Stimulated activated CD4-positive, alpha-beta T cell treated with anti-CD3 and anti-CD28 coated beads, Interleukin-15, amount 100 ng/mL, for 24 hours (primary cell): ENCODE measurements at places on chromosomes 1 and 21.

GRCh38 chr21:14989359-14989758 is 75.4 kb downstream of the NRIP1 start:
- no peak for DNase-seq

DNA sequence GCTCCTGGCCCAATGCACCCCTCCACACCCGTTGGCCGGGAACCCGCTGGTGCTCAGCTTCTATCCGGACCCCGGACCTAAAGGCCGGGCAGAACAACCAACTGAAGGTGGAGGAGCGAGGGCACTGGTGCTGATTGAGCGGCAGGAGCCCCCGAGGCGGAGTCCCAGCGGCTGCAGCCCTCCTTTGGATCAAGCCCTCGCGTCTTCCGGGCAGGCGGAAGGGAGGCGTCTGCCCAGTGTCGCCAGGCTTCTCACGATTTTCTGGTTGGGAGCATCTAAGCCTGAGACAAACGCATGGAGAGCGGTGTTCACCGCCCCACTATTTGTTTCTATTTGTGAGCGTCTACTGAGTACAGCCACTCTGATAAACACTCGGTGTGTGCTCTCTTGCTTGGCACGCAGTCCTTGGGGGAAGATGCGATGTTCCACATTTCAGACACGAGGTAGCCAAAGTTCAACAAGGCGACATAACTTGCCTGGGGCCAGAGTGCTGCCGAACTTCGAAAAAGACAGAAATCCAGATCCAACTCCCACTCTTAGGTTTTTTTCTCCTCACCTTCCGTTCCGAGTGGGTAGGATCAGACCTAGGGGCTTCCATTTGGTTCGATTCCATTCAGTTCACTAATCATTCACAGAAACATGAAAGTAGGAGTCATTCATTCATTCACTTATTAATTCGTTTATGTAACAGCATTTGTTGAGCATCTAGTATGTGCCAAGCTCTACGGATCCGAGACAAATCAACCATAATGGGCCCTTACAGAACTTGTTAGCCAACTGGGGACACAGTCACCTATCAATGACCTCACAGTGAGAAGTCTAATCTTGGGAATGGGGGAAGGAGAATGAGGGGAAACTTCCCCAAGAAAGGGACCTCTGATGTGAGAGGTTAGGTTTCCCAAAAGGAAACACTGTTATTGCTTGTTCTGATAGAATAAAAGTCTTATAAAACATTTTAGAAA is 4.9 kb upstream of the DMRTA2 start:
- no peak for DNase-seq

- no peak for DNase-seq
These were observed 6.6 kb upstream of the ACTRT2 start for GRCh38 chr1:3014443-3015268.

DNA sequence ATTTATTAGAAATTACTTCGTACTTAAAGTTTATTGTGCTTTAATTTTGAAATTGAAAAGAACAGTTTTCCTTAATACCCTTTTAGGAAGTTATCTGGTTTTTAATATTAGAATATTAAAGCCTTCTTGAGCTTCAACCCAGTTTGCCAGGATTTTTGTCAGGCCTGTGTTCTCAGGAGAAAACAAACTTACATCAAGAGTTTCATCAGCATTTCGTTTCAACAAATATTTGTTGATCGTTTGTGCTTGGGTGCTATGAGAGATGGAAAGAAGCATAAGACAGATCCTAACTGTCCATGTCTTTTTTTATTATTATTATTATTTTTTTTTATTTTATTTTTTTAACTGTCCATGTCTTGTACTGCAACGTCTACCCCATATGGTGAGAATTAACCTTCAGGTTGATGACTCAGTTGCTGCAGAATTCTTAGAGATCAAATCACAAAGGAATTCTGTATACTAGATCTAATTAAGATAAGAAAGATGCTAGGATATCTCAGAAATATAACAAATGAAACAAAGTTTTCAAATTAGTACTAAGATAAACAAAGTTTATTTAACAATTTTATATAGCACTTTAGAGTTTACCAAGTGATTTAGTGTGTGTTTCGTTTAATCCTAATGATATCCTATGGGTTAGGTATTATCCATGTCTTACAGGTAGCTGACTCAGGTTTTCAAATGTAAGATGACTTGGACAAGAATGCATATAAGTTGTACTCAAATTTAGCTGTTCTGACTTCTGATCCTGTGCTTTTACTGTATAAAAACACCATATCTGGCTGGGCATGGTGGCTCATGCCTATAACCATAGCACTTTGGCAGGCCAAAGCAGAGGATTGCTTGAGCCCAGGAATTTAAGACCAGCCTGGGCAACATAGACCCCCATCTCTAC is 14.3 kb downstream of the FBXO28 start:
- DNase-seq, result no peak

- peak; percentile 86 for DNase-seq
These were observed 683 bp upstream of the EFNA4 start for GRCh38 chr1:155062702-155063411.

DNA sequence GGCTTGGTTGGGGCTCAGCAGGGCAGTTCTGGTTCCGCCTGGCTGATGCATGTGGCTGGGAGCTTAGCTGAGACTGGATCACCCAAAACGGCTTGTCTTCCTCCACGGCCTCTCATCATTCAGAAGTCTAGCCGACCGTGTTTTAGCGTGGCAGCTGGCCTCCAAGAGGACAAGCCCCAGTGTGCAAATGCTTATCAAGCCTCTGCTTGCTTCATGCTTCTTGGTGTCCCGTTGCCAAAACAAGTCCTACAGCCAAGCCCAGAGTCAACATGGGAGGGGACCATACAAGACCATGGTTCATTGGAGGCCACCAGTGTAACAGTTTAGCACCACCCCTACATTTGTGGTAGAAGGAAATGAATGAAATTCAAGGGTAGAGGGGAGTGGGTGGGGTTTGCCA is 10.5 kb upstream of the KDF1 start:
- no peak for DNase-seq

GRCh38 chr1:230509281-230509977 is 83.3 kb upstream of the PGBD5 start:
- no peak for DNase-seq

- DNase-seq, result no peak
These were observed 210.3 kb downstream of the ASTN1 start for GRCh38 chr1:176954242-176954641.

DNA sequence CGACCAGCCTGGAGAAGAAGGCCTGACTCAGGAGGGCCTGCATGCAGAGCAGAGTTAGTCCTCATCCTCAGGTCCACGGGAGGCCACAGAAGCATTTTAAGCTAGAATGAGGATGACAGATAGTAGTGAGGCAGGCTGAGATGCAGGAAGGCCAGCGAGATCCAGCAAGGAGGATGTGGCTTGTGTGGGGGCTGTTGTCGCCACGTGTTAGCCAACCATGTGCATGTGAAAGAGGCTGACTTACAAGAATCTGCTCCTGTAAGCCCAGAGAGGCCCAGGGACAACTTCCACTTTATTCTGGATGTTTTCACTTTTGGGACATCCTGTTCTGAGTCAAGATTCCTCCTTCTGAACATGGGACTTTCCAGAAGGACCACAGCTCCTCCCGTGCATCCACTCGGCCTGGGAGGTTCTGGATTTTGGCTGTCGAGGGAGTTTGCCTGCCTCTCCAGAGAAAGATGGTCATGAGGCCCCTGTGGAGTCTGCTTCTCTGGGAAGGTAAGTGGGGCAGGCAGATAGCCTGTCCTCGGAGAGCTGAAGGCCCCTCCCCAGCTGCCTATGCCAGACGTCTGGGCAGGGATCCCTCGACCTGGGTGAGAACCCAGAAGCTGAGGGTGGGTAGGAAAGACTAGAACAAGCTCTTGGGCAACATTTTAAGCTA is at the start of gene SLAMF8:
Gene SLAMF8, plus strand, starts transcription at position 433 of the 661 bp plus-strand sequence. Its CDS starts 26 bp downstream, at position 459.
- peak; percentile 65 for DNase-seq

DNA sequence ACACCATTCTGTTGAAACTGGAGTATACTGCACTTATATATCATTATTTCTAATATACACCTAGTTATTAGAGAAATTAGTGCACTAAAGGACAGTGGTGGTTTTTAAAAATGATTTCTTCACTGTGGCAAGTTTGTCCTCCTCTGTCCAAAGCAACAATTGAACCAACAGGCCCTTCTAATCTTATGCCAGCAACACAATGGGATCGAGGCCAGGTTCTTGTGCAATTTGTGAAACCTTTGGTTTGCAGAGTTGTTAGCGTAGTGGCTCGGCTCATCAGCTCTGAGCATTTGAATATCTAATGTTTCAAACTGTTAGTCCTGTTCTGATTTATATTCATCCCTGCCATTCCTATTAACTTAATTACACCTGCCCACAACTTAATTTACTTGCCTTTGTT is 9.9 kb upstream of the LRRC39 start:
- no peak for DNase-seq

- no peak for DNase-seq
These were observed 45.7 kb downstream of the PSMG1 start for GRCh38 chr21:39137248-39138178.

- no peak for DNase-seq
These were observed 39.8 kb downstream of the COL6A1 start for GRCh38 chr21:46021398-46021797.

DNA sequence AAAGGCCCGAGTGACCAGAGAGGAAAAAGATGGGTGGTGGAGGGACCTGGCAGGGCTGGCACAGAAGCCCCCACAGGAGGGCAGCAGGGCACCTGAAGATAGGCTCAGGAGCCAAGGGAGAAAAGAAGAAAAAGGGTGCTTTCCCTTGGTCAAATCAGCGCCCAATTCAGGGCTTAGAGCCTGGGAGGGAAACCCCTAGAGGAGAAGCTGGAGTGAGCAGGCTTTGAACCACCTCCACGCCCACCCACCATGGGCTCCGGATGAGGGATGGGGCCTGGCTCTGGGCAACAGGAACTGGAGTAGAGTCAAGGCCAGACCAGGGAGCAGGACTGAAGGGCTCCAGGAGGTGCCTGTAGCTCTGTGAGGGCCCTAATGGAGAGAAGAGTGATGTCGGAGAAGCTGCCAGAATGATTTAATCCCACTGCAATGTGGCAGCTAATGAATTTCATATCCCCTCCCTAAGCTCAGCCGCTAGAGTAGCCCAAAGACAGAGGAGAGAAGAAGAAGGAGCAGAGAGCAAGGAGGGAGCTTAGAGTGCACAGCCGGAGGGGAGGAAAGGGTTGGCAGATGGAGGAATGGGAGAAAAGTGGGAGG is 12.0 kb upstream of the PRELP start:
- DNase-seq, result no peak

DNA sequence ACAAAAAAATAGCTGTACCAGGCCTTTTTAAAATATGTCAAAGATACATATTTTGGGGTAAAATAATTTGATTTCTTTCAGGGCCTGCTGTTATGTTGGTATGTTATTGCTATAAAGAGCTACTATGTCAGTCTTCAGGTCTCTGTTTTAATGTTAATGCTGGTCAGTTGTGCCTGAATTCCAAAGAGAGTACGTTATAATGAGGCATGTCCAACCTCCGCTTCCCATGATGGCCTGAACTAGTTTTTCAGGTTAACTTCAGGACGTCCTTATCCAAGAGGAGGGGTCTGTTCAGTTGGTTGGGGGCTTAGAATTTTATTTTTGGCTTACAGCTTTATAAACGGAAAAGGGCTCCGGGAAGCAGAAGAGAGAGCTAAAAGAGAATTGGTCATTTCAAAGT is 34.9 kb upstream of the LYPD8 start:
- no peak for DNase-seq

- DNase-seq, result no peak
These were observed 28.3 kb downstream of the RAB3GAP2 start for GRCh38 chr1:220243947-220244346.

- DNase-seq, result no peak
These were observed 3.7 kb upstream of the RUNX1 start for GRCh38 chr21:35052801-35053200.

GRCh38 chr1:6922096-6922931 is 137.1 kb downstream of the CAMTA1 start:
- no peak for DNase-seq

GRCh38 chr1:3455670-3456448 is 1.4 kb downstream of the ARHGEF16 start:
- DNase-seq, result no peak

DNA sequence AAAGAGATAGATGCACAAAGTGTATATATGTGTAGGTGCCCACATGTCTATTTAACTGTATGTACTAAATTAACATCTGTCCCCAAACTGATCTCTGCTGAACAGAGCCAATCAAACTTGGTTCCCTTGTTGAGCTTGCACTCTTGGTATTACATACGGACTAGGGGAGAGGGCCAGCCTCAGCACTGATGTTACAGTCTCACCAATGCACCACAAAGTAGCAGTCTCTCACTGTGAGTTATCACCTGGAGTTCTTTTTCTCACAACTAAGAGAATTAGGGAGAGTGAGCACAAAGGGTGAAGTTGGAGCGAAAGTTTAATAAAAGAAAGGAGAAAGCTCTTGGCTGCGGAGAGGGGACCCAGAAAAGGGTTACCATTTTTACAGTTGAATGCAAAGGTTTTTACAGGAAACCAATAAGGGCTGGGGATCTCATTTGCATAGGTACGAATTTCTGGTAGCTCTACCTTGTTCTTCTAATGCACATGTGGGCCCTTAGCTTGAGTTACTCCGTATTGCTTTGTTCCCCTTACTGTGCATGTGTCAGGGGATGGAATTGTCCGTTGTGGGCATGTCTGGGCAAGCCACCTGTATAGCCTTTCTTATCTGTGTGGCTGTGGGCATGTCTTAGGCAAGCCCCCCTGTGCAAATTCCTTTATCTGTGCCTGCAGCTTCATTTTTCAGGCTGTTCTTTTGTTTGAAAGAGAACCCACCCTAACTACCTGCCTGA is 13.3 kb upstream of the CHI3L2 start:
- DNase-seq, result no peak

DNA sequence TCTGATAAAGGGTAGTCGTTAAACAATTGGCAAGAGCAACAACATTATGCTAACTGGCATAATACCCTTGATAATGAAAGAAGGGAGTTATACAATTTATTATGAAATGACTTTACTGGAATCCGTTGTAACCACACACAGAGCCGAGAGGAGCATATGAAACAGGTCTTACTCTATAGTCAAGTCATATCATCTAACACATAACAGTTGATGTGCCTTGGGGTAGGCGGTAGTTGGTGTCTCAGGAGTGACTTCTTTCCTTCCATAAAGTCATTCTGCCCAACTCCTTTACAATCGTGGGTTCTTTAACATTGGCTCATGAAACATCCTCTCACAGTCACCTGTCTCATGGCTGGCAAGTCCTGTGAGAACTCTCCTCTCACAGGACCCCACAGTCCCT is 225.2 kb downstream of the LTN1 start:
- DNase-seq, result peak; percentile 41

- peak; percentile 63 for DNase-seq
These were observed 4.9 kb downstream of the AHDC1 start for GRCh38 chr1:27598902-27599528.

GRCh38 chr1:243686159-243686558 is 163.9 kb downstream of the AKT3 start:
- no peak for DNase-seq
